ENCODE measurements at places on chromosomes 5 and 9. TPM values are rescaled to one million over a fixed set of nuclear protein-coding genes. Genes with fewer than 3 reads are reported as not detected.

The CDX1 gene
- total RNA-seq, result not detected

The SMIM33 gene
- not detected for total RNA-seq

The ZFP2 gene
- total RNA-seq, result not detected

The PPP2R2B gene
- 0.14 TPM for total RNA-seq

The ARL14EPL gene
- total RNA-seq, result 0.08 TPM

The CARD6 gene
- total RNA-seq, result 3.8 TPM

The NRARP gene
- total RNA-seq, result 4.1 TPM

The GPR21 gene
- not detected for total RNA-seq

The PLAA gene
- total RNA-seq, result 31.4 TPM

The C5orf34 gene
- 5.2 TPM for total RNA-seq

The SPINK14 gene
- not detected for total RNA-seq

The SHC3 gene
- total RNA-seq, result 0.32 TPM

The PCDHGB6 gene
- 0.13 TPM for total RNA-seq

The LCN12 gene
- total RNA-seq, result 1.5 TPM

The CAMK4 gene
- 0.11 TPM for total RNA-seq

The FOXE1 gene
- 4.5 TPM for total RNA-seq

The PCDHGB4 gene
- 0.70 TPM for total RNA-seq

The WDR31 gene
- 0.95 TPM for total RNA-seq

The SPRY4 gene
- total RNA-seq, result 5.0 TPM

The PLAC8L1 gene
- total RNA-seq, result 0.26 TPM

The KIF20A gene
- total RNA-seq, result 48.2 TPM

Data from A549 treated with CORT108297 at 1 μM for 4 hours (cell line).